Karpas-422 (cell line): ENCODE measurements at places on chromosomes 1 and 21. TPM values are rescaled to one million over a fixed set of nuclear protein-coding genes. Genes with fewer than 3 reads are reported as not detected.

DNA sequence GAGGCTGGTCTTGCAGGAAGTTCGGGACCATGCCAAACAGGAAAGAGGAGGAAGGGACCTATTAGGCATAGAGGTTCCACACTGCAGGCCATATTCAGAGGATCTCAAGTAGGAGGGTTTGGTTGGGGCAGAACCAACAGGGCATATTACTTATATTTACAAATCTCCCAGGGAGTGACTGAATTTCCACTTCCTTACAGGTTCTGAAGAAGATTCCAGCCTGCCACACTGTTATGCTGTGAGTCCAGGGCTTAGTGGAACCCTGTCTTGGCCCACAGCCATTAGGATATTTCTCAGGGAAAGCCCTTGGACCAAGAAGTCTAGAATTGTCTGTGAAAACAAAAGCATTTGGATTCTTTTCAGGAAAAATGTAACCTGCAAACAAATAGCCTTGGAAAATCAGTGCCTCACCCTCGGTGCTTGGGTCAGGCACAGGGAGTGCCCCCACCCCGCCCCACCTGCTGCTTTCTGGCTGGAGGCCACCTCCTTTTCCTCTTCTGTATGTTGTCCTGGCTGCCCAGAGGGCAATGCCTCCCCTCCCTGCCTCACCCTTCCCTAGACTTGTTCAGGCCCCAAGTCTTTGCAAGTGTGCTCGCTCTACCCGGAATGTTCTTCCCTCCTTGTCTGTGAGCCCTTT is 41.0 kb upstream of the JUN start:
- H3K4me3 ChIP-seq, result no peak overlapping the region
- H3K27me3 ChIP-seq, result no peaks in the 10 kb centered on the region; the same call in 1 of the 2 replicates
- DNase-seq, result peak; percentile 4
- no peaks in the 10 kb centered on the region for H3K4me1 ChIP-seq

GRCh38 chr1:217562229-217562878 is 68.5 kb downstream of the GPATCH2 start:
- no peaks in the 10 kb centered on the region; the same call in 1 of the 2 replicates for H3K36me3 ChIP-seq
- H3K27me3 ChIP-seq, result no peaks in the 10 kb centered on the region
- H3K4me1 ChIP-seq, result peaks cover 7% of the 10 kb centered on the region; the same call in 1 of the 2 replicates
- no peak for DNase-seq

DNA sequence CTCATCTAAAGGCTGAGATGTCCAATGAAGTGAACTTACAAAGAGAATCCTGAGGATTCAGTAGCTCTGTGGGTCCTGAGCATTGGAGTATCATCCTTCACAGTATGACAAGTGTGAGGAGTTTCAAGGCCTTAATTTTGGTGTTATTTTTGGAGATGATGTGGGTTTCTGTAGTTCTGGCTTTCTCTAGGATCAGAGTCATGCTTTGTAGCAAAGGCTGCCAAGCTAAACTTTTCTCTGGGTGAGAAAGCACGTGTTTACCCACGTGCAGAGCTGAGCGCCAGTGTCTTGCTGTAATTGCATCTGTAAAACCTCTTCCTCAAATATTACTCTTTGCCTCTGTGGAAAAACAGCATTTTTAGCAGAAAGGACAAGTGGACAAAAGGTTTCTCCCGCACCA is 387.8 kb upstream of the LYPLAL1 start:
- no peak overlapping the region for H3K27ac ChIP-seq
- H3K36me3 ChIP-seq, result no peaks in the 10 kb centered on the region
- no peaks in the 10 kb centered on the region for H3K4me1 ChIP-seq
- no peaks in the 10 kb centered on the region for H3K27me3 ChIP-seq
- H3K4me3 ChIP-seq, result no peak overlapping the region

GRCh38 chr1:37762516-37762915 is 2.4 kb downstream of the EPHA10 start:
- no peak overlapping the region for H3K27ac ChIP-seq
- no peaks in the 10 kb centered on the region for H3K27me3 ChIP-seq
- no peaks in the 10 kb centered on the region for H3K36me3 ChIP-seq
- DNase-seq, result no peak
- H3K4me1 ChIP-seq, result peaks cover 18% of the 10 kb centered on the region

CASQ1 gene
- not detected in 2 replicates for total RNA-seq
